IMR-90 (cell line): ENCODE measurements at places on chromosomes 16 and 17. TPM values are rescaled to one million over a fixed set of nuclear protein-coding genes. Genes with fewer than 3 reads are reported as not detected.

- DNase-seq = no peak
Measured at GRCh38 chr16:31200821-31201568, 1.6 kb downstream of the PYCARD start.

GRCh38 chr16:61579195-61579594 lies 457.0 kb downstream of the CDH8 start:
- no peak for DNase-seq

DNA sequence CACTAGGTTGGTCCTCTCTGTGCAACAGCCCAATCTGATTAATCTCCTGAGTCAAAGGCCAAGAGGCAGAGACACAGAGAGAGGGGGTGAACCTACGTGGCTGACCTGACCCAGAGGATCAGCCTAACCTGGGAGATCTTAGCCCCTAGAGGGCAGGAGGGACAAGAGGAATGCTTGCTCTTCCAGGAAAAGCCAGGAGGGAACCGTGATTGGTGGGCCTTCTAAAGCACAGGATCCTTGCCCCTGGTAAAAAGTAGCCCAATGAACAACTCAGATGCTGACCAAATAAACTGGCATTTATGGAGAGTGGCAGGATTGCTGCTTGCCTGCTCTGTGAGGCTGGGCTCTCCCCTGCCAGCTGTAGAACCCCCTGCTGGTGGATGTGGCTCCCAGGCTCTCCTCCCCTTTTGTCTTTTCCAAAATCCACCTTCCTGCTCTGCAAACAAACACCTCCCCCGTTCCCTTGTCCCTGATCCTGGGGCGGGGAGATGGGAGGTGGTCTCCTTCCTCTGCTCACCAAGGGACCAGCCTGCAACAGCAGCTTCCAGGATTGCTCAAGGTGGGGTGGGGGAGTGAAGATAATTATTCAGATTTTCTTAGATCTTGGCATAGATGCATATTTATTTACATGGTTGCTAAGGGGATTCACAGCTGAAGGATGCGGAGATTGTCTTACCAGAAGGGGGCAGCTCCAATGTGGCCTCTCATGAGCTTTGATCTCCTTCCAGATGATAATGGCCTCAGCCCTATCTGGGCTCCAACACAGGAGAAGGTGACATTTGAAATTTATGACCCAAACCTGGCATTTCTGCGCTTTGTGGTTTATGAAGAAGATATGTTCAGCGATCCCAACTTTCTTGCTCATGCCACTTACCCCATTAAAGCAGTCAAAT lies 71.9 kb downstream of the SDR42E1 start:
- no peak for DNase-seq

GRCh38 chr17:66107731-66108130 lies 84.2 kb downstream of the CEP112 start:
- no peak for DNase-seq

- no peak for DNase-seq
Measured at GRCh38 chr17:71477356-71477755, 643.5 kb upstream of the SOX9 start.

GRCh38 chr16:3027489-3027795 lies 3.6 kb downstream of the THOC6 start:
- no peak for DNase-seq

GRCh38 chr16:66144641-66145040 lies 221.8 kb upstream of the CDH5 start:
- DNase-seq = no peak

DNA sequence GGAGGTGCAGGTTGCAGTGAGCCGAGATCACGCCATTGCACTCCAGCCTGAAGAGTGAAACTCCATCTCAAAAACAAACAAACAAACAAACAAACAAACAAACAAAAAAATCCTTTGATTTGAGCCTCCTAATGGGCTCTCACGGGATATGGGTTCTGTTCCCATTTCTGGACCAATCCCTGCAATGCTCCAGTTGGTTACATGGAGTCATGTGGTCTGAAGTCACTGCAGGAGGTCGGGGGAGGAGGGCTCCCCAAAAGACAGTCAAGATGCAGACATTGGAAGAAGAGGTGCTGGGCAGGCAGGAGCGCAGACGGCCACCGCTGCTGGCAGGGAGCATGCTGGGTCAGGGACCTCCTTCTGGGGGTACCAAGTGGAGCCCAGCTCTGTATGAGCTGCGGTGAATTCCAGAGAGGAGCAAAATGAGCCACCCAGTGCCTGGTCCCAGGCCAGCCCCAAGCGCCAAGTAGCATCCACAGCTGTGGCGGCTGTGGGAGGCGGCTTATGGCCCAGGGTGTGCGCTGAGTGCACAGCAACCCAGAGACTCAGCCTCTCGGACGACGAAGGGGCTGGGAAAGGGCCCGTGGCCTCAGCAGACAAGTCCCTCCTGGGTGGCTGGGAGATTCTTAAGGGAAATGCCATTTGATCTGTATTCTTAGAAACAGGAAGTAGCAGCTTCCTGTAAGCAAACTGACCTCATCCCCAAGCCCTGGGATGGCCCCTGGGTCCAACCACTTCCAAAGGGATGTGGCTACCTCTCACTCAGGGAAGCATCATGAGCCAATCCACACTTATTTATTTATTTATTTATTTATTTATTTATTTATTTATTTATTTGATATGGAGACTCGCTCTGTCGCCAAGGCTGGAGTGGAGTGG lies 19.6 kb upstream of the ATP2A3 start:
- peak; percentile 55 for DNase-seq

DNA sequence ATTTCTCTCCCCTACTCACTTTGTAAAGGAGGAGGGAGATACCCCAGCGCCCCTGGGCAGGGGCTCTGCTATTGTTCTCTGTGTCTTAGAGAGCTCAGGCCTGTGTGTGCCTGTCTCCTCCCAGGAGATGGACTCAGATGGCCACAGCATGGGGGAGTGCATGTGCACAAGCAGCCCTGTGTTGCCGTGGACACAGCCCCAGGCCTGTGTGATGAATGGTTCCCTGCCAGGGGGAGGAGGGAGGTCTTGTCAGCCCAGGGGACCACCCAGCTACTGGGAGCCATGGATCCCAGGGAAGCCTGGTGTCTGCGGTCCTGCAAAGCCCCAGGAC lies 26.3 kb downstream of the GINS2 start:
- DNase-seq = no peak

DNA sequence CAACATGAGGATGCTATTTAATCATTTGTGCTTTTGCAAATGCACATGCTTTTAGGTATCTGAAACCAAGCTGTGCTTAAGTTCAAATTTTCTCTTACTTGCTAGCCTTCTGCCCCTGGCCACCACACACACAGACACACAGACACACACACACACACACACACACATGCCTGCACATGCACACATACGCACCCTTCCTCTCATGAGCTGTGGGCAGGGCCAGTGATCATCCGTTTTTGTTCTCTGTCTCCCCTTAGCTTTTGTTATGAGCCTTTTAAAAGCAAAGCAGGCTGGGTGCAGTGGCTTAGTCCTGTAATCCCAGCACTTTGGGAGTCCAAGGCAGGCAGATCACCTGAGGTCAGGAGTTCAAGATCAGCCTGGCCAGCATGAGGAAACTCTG lies 34.2 kb downstream of the CD300LF start:
- no peak for DNase-seq

DNA sequence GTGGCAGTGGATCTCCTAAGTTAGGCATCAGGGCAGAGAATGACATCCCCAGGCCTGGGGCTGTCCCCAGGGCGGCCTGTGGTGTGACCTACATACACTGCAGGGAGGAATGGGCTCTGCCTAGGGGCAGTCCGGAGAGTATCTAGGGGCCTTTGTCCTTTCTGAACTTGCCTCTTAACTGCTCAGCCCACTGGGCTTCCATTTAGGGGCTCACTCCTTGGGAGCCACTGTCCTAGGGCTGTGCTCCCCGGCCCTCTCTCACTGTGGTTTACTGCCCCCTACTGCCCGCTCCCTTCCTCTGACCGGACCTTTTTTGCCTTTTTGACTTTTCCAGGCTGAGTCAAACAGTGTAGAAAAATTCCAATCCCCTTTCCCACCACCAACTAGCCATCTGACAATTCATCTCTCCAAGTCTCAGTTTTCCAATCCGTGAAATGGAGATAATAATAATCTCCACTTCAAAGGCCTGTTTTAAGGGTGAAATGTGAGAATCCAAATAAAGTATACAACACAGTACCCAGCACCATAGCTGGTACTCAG lies 66.8 kb downstream of the DNAH3 start:
- DNase-seq = peak; percentile 54

DNA sequence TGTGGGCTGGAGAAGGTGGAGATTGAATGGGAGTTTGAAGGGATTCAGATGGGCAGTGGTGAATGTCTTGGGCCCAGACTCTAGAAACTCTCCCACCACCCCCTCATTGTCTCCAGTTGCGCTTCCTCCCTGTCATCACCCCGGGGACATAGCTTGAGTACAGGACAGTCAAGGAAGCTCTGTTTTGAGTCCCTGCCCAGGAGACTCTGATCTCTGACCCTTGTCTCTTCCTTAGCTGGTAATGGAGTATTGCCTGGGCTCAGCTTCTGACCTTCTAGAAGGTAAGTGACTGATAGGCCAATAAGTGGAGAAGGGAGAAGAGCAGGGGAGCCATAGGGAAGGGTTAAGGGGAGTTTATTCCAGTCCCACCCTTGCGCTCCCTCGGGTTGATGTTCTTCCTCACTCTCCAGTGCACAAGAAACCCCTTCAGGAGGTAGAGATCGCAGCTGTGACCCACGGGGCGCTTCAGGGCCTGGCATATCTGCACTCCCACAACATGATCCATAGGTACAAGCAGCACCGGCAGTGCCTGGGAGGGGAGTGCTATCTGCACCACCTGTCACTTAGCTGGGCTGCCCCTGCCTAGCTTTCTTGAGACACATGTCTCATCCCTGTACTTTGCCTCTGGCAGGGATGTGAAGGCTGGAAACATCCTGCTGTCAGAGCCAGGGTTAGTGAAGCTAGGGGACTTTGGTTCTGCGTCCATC lies 5.0 kb downstream of the TAOK2 start:
- no peak for DNase-seq

GRCh38 chr17:37796076-37796475 lies 51.2 kb upstream of the HNF1B start:
- DNase-seq = no peak

Gene CPHXL2
- total RNA-seq = not detected in 2 replicates

Gene IRX3
- not detected in 2 replicates for total RNA-seq

Gene CTRB1
- total RNA-seq = not detected in 2 replicates

Gene CCDC200
- total RNA-seq = not detected in 2 replicates

Gene MATCAP1
- 7.5 and 8.2 TPM in 2 replicates for total RNA-seq
